RPMI7951 (cell line): ENCODE measurements at places on chromosomes 3 and 15. TPM values are rescaled to one million over a fixed set of nuclear protein-coding genes. Genes with fewer than 3 reads are reported as not detected.
A peak's percentile ranks its signal among the peaks of the same experiment; 100 is the strongest.

DNA sequence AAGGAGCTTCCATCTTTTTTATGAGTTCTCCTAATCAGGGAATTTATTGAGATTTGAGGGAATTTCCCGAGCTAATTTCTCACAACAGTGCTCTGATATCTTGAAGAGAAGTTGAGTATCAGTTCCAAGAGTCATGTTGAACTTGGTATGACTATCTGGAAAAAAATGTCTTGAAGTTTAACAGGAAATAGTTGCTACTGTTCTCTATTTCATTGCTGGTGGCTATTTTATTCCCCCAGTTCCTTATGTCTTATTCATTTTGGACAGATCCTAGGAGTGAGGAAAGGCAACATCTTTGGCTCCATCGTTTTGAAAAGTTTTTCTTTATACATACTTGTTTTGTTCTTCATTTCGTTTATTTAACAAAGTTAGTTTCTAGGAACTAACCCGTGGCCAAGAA lies 307.8 kb upstream of the AGTR1 start:
- DNase-seq: no peak

DNA sequence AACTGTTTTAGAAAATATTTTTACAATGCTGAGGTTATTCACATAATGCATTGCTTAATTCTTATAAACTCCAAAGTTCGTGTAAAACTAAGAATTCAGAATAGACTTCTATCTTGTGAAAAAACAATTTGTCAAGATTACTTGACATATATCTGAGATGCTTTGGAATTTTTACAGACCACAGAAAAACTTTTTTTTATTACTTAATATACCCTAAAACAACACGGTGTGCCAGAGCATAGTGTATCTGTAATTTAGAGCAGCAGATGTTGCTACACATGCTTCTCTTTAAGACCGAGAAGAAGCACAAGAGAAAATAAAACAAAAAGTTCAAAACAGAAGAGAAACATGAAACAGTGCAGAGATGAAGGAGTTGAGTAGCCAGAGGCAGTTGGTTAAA lies 26.4 kb downstream of the ASB7 start:
- no peak for DNase-seq

DNA sequence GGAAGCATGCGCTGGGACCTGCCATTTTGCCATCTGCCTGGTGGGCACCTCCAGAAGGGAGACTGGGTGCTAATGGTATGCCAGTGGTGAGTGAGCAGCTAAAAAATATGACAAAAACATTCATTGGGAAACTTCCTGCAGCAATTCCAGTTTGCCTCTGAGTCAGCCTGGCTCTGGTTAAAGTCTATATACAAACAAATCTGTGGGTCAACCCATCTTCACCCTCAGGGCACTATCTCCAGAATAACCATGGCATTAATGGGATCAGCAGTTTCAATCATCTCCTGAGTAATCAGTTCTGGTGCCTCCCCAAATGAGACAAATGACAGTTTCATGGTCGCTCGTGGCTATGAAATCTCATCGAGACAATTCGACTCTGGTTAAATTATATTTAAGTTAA lies 21.5 kb downstream of the FRMD4B start:
- peak; percentile 90 for DNase-seq

DNA sequence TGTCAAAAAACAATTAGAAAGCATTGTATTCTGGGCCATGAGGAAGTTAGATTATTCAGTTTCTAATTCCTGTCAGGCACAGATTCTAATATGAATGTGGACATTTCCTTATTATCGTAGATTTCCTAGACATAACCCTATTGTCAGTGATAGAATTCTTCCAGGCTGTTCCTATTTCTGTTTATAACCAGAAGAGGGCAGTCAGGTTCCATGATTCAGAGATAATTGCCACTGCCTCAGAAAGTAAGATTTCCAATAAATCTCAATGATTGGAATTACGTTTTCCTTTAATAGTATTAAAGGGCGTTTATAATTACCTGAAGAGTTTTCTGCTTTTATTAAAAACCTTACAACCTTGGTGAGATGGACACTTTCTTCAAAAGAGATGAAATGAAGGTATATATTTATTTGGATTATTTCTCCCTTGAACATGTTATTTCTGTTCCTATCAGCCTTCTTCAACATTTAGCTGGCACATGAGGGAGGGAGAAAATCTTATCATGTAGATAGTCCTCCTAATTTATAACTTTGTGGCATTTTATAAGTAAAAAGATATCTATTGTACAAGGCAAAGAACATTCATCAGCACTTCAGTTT lies 439.2 kb downstream of the MCTP2 start:
- DNase-seq: peak; percentile 49

DNA sequence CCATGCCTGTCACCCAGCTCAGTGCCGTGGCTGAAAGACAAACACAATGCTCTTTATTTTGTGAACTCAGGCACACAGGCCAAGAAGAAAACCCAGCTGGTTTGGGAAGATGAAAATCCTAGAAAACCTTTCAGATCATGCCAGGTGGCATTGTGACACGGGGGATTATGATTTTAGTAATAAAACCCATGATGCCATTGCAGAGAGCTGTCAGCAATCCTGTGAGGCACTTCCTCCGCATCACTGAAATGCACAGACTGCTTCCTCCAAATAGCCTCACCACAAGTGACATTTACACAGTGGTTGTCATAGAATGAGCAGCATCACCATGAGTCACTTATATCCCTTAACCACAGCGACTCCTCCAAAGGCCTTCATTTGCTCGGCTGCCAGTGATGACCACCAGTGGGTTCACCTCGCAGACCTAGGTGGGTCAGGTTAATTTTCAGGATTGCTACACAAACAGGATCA lies 22.7 kb downstream of the ABHD6 start:
- DNase-seq: peak; percentile 90

GRCh38 chr3:50288387-50289007 lies 3.7 kb downstream of the IFRD2 start:
- no peak for DNase-seq

GRCh38 chr15:81293728-81294515 lies 30.0 kb downstream of the STARD5 start:
- DNase-seq: no peak

DNA sequence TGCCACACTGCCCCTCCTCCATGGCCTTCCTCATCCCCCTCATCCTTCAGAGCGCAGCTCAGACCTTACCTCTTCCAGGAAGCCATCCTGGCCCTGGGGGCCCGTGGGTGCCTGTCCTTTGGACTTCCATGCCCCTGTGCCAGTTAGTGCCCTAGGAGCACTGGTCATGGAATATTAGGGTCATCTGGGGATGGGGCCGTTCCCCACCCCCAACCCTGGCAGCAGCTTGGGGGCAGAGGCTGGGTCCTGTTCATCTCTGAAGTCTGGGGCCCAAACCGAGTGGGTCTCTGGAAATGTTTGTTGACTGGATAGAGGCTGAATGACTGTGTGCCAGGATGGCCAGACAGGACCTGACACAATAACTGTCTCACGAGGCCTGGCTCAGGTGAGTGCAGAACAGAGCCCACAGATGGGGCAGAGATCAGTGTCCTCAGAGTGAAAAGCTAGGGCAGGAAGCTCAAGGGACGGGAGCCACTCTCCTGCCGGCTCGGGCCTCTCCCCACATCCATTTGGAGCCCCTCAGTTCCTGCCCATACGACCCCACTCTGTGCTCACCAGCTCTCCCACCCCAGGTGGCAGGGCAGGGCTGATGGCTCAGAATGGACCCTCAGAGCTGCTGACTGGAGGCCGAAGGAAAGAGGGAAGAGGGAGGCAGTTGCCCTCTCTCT lies 62.5 kb downstream of the TLE3 start:
- DNase-seq: no peak

DNA sequence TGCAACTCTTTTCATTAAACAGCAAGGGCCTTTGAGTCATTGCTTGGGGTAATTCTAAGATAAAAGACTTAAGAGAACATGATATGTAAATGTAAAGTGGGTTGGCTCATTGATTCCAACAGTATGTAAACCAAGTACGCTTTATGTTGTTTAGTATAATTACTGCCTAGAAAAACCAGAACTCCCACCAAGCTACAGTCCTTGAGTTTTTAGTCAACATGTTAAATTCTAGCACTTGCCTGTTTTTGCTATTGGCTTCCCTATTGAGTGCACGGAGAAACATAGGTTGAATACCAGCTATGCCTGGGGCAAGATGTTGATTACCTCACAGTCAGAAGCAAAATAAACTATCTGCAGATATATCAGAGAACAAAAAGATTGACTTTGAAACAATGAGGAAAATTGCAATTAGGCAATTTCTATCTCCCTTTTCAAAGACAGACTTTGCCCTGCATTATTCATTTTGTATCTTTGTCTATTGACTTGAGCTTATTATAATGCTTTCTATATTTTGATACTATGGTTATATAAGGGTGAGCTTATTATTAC lies 179.3 kb downstream of the ZPLD1 start:
- no peak for DNase-seq

GRCh38 chr3:169478566-169479313 lies 184.8 kb downstream of the MECOM start:
- DNase-seq: no peak

GRCh38 chr3:4726549-4726948 lies 233.4 kb downstream of the ITPR1 start:
- DNase-seq: peak; percentile 42

GRCh38 chr3:45347315-45348000 lies 40.9 kb upstream of the LARS2 start:
- no peak for DNase-seq

DNA sequence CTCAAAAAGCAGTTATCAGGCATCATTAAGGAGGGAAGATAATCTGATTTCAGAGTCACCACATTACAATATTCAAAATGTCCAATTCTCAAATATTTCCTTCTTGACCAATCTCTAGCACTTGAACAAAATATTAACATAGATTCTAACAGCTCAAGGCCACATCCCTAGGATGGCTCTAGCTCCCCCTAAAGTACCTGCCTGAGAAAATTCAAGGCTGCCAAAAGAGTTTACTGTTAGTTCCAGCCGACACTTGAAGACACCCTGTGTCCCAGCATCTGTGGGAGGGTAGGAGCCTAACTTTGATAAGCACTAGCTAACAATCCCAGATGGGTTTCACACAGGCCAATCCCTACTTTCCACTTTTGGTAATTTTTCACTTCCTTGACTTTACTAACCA lies 10.4 kb downstream of the NSMCE3 start:
- DNase-seq: no peak

DNA sequence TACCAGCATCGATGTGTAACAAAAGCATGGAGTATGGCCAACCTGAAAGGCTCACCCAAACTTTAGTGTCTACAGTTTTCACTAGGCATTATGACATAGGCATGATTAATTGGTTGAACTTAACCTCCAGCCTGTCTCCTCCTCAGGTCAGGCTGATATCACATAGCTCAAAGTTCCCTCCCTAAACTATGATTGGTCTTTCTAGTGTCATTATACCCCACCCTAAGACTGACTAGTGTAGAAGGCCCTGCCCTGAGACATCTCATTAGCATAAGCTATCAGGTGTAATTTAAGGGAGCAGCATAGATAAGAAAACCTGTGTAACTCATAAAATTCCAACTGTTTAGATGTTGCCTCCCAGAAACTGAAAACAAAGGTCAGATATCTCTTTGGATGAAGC lies 195.2 kb downstream of the ALCAM start:
- no peak for DNase-seq

DNA sequence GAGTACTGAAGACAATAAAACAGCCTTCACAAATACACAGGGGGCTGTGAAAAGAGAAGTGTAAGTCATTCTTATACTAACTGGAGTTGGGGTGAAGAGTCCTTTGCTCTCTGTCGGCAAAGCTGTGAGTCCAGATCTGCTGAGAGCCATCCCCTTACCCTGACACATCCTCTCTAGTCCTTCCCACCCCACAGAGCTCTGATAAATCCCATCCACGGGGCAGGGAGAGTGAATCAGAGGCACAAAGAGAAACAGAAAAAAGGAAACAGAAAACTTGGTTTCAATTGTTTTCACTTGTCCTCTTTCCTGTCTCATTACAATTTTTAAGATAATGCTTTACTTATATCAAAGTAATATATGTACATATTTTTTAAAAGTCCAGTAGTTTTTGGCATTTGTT lies 18.2 kb upstream of the ZNF639 start:
- peak; percentile 15 for DNase-seq

- DNase-seq: no peak
Measured at GRCh38 chr3:72153477-72154314, 368.7 kb upstream of the PROK2 start.

- no peak for DNase-seq
Measured at GRCh38 chr15:71187078-71187477, 71.8 kb downstream of the THSD4 start.

GRCh38 chr15:48062148-48062872 lies 58.5 kb upstream of the SLC24A5 start:
- DNase-seq: peak; percentile 56

DNA sequence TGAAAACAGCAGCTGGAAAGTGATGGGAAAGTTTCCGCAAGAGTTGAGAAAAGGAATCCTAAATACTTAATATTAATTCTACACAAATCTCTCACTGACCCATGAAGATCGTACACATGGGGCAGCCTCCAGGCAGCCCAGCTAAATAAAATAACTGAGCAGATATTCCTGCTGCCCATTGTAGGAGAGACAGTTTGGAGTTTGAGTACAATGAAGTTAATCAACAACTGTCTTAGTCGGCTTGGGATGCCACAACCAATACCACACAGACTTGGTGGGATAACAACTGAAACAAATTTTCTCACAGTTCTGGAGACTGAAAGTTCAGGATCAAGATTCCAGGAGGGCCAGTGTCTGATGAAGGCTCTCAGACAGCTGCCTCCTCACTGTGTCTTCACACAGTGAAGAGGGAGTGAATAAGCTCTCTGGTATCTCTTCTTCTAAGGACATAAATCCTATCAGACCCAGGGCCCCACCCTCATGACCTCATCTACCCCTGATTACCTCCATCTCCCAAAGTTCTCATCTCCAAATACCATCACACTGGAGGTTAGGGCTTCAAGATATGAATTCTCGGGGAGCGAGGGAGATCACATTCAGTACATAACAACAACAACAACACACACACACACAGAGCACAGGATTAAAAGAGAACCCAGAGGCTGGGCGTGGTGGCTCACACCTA lies 9.7 kb downstream of the TRPM7 start:
- peak; percentile 38 for DNase-seq

GRCh38 chr15:33005582-33005981 lies 188.9 kb downstream of the FMN1 start:
- no peak for DNase-seq

DNA sequence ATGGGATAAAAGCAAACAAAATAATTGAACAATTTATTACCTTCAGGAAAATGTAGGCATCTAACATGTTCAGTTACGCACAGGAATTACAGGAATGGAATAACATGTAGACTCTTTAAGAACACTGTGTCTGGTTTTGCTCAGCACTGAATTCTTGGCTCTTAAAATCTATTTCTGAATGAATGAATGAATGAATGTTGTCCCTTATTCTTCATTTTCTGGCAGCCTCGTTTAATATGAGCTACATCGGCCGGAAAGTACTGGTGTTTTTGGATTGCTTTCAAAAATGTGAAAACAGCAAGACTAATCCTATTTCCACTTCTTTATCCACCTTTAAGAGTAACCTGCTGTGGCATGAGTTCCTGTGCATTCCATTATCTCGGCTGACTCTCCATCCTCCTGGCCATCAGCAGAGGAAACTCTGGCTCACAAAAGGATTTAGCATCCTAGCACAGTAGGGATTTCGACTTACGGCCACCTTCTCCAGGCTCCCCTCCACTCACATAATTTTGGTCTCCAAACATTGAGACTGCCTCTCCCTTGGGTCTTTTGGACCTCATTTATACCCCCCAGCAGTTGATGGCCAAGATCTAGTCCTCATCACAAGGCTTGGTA lies 145.3 kb downstream of the FOXP1 start:
- DNase-seq: no peak

The FBXO40 gene
- under 0.01 TPM in 2 replicates for total RNA-seq

The HCLS1 gene
- total RNA-seq: 0.24 and 0.39 TPM in 2 replicates

The RETNLB gene
- total RNA-seq: not detected in 2 replicates

The RNF13 gene
- total RNA-seq: 53.9 and 73.4 TPM in 2 replicates

The SLC12A6 gene
- total RNA-seq: 5.5 TPM in 2 replicates

The C3orf70 gene
- total RNA-seq: 8.2 and 8.4 TPM in 2 replicates

The EFHB gene
- total RNA-seq: 1.1 and 1.6 TPM in 2 replicates
